ENCODE measurements at places on chromosomes 6 and 20. TPM values are rescaled to one million over a fixed set of nuclear protein-coding genes. Genes with fewer than 3 reads are reported as not detected.

GRCh38 chr6:72133324-72133723, 247.0 kb downstream of the RIMS1 start:
- no peak overlapping the region for H3K27ac ChIP-seq
- H3K36me3 ChIP-seq: no peaks in the 10 kb centered on the region
- no peak for DNase-seq
- H3K4me1 ChIP-seq: no peaks in the 10 kb centered on the region
- no peaks in the 10 kb centered on the region for H3K27me3 ChIP-seq
- H3K4me3 ChIP-seq: no peak overlapping the region

DNA sequence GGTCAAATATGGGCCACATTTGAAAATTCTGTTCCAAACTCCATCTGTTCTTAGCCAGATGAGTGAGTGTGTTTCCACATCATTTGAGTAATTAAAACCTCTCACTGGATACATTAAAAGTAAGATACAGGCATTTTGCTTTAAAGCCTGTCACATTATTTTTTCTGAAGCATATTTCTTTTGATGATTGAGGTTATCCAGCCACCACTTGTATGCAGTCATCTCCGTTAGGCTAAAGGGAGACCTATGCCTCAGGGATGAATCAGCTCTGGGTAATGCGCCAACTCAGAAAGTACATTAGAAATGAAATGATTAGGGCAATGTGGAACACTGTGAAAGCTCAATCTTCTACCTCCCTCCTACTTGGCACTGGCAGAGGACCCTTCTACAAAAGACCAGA, 90.7 kb downstream of the SNAP25 start:
- peaks cover 35% of the 10 kb centered on the region for H3K27me3 ChIP-seq
- H3K4me3 ChIP-seq: no peak overlapping the region
- no peaks in the 10 kb centered on the region for H3K36me3 ChIP-seq
- no peak for DNase-seq
- no peak overlapping the region for H3K27ac ChIP-seq

DNA sequence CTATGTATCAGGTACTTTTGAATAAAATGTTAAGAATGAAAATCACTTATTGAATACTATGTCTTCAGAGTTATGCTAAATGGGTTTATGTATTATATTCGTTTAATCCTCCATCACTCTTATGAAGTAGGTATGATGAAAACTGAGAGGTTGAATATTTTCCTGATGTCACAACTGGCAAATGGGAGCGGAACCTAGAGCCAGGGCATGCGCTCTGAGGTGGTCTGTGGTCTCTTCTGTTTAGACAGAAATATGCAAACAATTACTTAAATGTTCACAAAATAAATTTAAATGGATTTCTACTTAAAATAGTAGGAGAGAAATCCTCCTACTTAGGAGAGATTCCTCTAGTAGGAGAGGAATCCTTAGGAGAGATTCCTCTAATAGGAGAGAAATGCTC, 21.3 kb upstream of the UTRN start:
- H3K27ac ChIP-seq: no peak overlapping the region
- H3K27me3 ChIP-seq: no peaks in the 10 kb centered on the region
- H3K4me3 ChIP-seq: no peak overlapping the region
- DNase-seq: no peak

The PLAGL1 gene
- total RNA-seq: 11.3 TPM

DNA sequence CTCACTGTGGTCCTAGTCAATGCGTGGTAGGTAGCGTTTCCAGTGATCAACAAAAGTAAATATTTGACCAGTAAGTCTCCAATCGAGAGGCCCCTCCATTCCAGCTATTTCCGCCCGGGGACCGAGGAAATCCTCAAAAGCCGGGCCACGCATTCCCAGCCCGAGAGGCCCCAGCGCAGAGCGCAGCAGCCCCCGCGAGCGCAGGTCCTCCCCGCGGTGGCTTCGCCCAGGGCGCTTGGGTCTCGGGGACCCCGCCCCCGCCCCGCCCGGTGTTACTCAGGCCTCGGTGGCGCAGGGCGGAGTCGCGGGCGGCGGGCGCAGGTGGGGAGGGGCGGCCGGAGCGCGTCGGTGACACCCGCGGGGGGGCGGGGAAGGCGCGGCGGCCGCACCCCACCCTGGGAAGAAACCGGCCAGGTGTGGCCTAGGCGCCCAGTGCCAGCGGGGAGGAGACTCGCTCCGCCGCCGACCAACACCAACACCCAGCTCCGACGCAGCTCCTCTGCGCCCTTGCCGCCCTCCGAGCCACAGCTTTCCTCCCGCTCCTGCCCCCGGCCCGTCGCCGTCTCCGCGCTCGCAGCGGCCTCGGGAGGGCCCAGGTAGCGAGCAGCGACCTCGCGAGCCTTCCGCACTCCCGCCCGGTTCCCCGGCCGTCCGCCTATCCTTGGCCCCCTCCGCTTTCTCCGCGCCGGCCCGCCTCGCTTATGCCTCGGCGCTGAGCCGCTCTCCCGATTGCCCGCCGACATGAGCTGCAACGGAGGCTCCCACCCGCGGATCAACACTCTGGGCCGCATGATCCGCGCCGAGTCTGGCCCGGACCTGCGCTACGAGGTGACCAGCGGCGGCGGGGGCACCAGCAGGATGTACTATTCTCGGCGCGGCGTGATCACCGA, at the start of gene DSP:
DSP (plus strand) TSS at position 497 of the 890 bp plus-strand sequence; CDS start at position 742, 245 bp downstream.
- peaks cover 86% of the 10 kb centered on the region for H3K27me3 ChIP-seq
- peaks cover 7% of the 10 kb centered on the region for H3K4me1 ChIP-seq
- DNase-seq: peak; percentile 57
- H3K27ac ChIP-seq: no peak within 1 kb of the TSS

DNA sequence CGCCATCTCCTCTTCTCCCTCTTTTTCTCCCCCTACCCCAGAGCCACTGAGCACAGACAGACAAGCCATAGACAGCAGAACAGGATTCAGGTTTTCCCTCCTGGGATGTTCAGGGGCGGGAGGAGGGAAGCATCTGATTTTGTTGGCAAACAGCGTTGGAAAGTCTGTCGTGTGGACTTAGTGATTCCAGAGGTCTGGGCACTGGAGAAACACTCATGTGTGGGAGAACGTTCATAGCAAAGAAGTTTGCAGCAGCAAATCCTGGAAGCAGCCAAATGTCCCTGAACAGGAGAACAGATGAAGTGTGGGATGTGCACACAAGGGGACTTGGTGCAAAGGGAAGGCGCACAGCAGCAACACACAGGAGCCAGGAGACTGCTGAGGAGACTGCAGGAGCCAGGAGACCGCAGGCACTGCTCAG, 264.1 kb upstream of the CDYL start:
- H3K4me3 ChIP-seq: no peak overlapping the region
- H3K27ac ChIP-seq: no peak overlapping the region

DNA sequence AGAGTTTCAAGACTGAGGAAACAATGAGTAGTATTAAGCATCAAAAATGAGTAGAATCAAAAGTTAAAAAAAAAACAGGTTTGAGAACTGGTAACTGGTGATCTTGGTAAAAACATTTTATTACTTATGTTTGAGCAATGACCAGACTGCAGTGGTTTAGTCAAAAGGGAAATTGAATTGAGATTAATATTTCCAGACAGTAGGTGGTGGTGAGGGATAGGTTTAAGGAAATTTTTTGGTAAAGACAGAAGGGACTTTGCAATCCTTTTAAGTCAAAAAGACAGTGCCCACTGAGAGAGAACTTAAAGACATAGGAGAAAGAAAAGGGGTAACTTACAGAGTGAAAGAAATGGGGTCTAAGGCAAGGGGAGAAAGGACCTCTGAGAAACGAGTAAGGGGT, 156.9 kb downstream of the ASCC3 start:
- no peak overlapping the region for H3K27ac ChIP-seq
- H3K4me3 ChIP-seq: no peak overlapping the region
- H3K27me3 ChIP-seq: no peaks in the 10 kb centered on the region
- peaks cover 23% of the 10 kb centered on the region for H3K36me3 ChIP-seq
- peaks cover 8% of the 10 kb centered on the region for H3K4me1 ChIP-seq
- DNase-seq: no peak

DNA sequence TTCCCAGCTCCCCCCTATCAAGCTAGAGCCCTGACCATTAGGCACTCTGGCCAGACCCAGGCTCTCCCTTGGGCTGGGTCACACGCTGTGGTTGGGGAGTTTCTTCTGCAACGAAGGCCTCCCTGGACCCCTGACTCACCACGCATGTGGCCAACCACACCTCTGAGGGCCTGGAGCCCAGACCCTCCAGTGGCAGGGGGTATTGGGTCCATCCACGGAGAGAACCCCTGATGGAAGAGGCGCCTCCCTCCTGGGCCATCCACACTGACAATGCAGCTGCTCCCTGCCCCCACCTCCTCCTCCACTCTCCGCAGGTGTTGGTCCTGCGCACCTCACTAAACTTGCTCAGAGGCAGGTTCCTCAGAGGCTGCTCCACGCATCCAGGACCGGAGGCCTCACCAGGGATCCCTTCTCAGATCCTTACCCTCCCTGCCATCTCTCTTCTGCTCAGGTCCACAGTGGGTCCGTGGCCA, 125.4 kb downstream of the RNASET2 start:
- H3K4me1 ChIP-seq: no peaks in the 10 kb centered on the region
- H3K4me3 ChIP-seq: no peak overlapping the region
- no peak overlapping the region for H3K27ac ChIP-seq
- H3K36me3 ChIP-seq: no peaks in the 10 kb centered on the region
- no peak for DNase-seq
- H3K27me3 ChIP-seq: peaks cover 9% of the 10 kb centered on the region

- H3K27ac ChIP-seq: no peak overlapping the region
- H3K4me3 ChIP-seq: no peak overlapping the region
- no peak for DNase-seq
- peaks cover 16% of the 10 kb centered on the region for H3K27me3 ChIP-seq
- no peaks in the 10 kb centered on the region for H3K4me1 ChIP-seq
- H3K36me3 ChIP-seq: no peaks in the 10 kb centered on the region
Observed at GRCh38 chr6:29171736-29172135, 1.0 kb downstream of the OR2J2 start.

DNA sequence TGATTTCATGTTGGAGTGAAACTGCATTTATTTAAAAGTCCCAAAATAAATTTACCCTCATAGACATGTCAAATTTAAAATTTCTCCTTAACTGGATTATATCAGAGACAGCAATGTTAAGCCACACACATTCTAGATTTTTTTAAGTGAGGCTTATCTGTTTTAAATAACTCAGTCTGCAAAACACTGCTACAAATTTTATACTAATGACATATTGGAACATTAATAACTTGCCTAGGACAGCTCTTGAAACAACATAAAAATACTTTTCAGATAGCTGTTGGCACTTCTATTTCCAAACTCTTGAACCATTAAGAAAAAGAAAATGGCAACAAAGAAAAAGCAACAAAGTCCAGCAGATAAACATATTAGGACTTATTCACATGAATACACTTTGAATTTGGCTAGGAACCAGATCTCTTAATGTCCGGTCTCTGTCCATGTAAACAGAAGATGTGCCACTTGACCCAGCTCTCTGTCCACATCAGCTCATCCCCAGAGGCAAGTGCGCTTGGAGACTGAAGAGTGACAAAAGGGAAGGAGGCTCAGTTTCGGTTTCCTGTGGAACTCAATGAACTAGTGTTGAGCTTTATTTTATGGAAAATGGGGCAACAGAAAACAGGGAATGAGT, 219.3 kb upstream of the THBS2 start:
- no peak overlapping the region for H3K27ac ChIP-seq
- peaks cover 6% of the 10 kb centered on the region for H3K36me3 ChIP-seq
- H3K4me3 ChIP-seq: no peak overlapping the region
- H3K4me1 ChIP-seq: no peaks in the 10 kb centered on the region
- H3K27me3 ChIP-seq: peaks cover 3% of the 10 kb centered on the region

The MUC21 gene
- total RNA-seq: not detected

The MEI4 gene
- total RNA-seq: not detected

The TREML1 gene
- total RNA-seq: not detected
